ENCODE measurements at places on chromosomes 12 and 14.

DNA sequence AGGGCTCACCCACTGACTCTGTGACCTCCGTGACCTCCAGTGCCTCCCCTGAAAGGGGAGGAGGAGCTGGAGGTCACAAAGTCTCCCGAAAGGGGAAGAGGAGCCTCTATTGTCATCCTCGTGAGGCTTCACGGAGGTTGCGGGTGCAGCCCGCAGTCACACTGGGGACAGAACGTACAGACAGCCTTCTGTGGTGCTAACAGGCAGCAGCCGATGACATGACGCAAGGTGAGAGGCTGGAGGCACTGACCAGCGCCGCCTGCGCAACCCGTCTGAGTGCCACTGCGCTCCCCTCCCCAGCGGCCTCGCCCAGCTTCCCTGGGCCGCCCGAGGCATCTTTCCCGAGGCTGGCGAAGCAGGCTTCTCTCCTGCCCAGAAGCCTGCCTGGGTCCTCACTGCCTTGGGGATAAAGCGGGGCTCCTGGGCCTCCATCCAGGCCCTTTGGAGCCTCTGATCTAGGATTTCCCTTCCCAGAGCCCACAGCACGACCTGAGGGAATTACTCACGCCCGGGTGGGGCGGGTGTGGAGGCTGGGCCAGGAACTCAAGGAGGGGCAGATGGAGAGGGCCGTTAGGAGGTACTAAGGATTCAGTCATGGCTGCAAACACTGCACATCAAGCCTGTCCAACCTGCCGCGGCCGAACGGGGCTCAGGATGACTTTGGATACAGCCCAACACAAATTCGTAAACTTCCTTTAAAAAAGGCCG lies 12.3 kb upstream of the LBHD2 start:
- DNase-seq: no peak

GRCh38 chr12:39070775-39071174 lies 165.4 kb upstream of the CPNE8 start:
- no peak for DNase-seq

- DNase-seq: no peak
Observed at GRCh38 chr14:105701456-105702274, 175.3 kb downstream of the TMEM121 start.

- DNase-seq: no peak
Observed at GRCh38 chr14:75051556-75051899, 261 bp upstream of the MLH3 start.

- no peak for DNase-seq
Observed at GRCh38 chr12:42236017-42236416, 2.0 kb downstream of the YAF2 start.

- DNase-seq: no peak
Observed at GRCh38 chr12:90037740-90038139, 329.1 kb upstream of the ATP2B1 start.

DNA sequence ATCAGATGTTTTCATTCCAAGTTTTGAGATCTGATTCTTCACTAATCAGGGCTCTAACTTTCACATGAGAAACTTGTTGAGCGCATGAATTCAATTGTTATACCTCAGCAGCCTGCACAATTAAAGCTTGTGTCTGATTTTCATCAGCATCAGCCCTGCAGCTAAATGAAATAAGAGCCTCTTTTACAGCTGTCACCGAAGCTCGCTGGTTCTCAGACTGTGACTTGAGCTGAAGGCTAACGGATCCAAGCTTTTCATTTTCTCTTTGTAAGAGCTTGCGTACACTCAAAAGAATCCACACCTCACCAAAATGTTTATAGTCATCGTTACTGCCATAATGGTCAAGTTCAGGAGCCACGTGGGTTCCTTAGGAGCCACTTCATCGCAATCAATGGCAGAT lies 65.5 kb upstream of the BEGAIN start:
- DNase-seq: no peak

GRCh38 chr14:21526672-21527317 lies 649 bp upstream of the SALL2 start:
- DNase-seq: no peak

DNA sequence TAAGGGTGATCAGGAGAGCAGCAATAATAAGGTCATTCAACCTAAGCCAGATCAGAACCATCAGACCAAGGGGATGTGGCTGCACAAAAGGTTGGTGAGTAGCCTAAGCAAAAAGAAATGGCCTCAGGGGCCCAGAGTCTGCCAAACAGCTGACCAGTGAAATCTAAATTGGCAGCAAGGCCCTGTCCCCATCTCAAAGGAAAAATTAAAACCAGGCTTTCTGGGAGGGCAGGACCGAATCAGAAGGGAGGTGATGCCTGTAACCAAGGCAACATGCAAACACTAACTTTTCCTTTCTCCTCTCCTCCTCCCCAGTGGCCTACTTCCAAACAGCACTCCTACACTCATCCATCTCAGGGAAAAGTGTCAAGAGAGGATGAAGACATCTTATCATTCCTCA lies 256.4 kb downstream of the NUAK1 start:
- no peak for DNase-seq

- no peak for DNase-seq
Observed at GRCh38 chr14:70643967-70644366, 2.3 kb downstream of the TTC9 start.

DNA sequence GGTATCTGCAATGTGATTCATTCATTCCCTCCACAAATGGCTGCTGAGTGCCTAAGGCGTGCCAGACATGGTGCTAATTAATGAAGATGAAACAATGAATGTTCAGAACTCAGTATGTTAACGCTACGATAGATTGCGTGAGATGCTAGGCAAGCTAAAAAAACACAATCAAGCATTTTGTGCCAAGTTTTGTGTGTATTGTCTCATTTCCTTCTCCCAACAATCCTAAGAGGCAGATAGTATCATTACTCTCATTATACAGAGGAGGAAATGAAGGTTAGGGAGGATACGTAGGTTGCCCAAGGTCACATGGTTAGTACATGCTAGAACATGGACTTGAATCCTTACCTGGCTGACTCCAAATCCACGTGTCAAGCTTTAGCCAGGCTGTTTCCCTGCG lies 264.4 kb downstream of the EFCAB11 start:
- no peak for DNase-seq

DNA sequence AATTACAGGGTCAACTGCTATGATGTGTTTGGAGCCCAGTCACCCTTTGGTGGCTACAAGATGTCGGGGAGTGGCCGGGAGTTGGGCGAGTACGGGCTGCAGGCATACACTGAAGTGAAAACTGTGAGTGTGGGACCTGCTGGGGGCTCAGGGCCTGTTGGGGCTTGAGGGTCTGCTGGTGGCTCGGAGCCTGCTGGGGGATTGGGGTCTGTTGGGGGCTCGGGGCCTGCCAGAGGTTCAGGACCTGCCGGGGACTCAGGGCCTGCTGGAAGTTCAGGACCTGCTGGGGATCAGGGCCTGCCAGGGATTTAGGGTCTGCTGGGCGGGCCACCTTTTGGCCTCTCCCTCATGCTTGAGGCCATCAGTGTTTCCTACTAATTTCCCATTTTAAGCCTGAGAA lies 37.1 kb downstream of the ALDH2 start:
- no peak for DNase-seq

DNA sequence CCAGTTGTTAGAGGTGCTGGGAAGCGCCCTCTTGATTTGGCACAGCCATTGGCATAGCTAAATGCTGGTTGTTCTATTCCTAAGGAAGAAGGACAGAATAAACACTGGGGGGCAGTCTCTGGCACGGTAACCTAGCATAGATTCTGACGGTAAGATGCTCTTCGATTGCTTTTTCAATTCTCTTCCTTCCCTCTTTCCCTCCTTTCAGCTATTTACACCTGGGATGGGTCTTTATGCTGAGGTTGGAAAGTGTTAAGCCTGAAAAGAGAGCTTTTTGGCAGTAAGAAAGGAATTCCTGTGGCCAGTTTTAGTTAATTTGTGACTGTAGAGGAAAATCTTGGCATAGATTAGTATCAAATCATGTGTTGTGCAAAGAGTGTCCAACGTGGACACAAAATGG lies 162.8 kb downstream of the SNAPC1 start:
- peak; percentile 9 for DNase-seq

DNA sequence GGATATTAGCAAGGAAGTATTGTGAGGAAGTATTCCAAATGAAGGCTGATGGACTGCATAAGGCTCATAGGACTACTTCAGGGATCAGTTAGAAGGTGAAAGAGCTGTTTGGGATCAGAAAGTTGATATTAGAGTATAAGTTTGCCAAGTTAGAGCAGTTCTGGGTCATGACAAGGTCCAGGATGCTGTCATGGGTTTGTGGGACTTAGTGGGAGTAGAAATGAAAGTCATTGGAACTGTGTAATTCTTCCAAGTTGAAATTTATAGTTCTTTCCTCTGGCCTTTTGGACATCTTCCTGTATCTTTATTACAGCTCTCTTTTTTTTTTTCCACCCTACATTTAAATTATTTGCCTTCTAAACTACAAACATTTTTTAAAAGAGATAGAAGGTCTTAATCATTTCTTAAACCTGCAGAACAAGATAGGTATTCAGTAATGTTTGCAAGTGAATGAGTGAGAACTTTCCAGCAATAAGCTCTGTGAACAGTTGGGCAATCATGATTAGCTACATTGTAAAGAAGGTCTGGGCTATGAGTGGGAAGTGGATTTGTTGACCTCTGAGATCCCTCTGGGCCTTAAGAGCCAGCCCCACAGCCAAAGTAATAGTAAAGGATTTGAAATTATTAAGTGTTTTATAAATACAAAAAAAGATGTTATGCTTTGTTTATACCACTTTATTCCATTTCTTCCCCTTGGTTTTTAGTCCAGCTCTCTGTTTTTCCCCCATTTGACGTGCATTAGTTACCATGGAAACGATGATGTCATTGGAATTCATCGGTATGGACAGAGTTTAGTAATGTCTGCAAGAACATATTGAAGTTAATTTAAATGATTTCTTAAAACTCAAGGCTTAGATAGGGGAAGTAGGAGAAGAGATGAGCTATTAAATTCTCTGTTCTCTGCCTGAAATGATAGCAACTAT lies 247.9 kb upstream of the ARHGAP5 start:
- DNase-seq: no peak

DNA sequence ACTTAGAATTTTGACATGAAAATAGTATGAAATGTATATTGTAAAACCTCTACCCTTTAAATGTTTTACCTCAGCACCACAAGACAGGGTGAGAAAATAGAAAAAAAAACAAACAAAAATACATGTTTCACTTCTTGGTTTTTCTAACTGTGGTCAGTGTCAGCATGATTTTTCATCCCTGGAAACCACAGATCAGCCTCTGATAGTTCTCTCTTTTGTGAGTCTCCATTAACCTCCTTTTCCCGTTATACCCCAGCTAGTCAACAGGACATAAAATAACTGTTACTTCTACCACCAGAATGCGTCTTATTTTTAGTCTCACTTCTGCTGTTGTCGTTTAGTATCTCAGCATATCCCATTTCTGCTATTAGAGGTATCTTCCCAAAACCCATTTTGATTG lies 48.3 kb upstream of the KCNMB4 start:
- no peak for DNase-seq

DNA sequence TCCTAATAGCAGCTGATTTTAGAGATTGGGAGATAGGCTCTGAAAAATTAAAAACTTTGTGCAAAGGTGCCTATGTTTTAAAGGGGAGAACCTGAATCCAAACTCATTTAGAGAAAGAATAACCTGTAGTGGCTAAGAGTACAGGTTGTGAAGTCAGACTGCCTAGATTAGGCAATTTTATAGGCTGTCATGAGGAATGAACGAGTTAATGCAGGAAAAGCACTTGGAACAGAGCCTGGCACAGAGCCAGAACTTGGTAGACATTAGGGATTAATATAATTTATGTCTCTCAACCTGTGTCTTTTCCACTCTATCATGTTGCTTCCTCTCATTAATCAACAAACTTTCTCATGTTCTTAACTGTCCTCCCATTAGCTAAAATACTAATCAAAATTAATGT lies 98.1 kb downstream of the WIF1 start:
- no peak for DNase-seq

DNA sequence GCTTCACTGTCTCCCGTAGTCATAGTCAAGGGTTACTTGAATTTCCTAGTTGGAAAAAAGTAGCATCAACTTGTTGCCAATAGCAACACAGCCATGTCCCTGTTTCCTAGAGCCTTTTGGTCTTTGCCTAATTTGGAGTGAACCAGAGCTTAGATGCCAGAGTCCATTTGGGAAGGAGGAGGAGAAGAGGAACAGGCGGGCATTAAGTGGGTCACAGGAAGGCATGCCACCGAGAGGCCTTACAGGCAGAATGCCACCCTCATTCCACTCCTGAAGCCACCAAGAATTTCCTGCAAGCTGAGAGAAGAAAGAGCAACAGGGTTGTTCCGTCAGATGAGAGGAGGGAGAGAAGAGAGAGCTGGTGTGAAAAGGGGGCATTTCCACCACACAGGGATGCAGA lies 339.5 kb downstream of the DPF3 start:
- no peak for DNase-seq

DNA sequence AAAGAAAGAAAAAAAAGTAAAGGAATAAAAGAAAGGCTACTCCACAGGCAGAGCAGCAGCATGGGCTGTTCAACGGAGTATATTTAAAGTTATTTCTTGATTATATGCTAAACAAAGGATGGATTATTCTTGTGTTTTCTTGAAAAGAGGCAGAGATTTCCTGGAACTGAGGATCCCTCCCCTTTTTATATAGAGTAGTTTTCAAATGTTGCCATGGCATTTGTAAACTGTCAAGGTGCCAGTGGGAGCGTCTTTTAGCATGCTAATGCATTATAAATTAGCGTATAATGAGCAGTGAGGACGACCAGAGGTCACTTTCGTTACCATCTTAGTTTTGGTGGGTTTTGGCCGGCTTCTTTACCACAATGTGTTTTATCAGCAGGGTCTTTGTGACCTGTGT lies 383.0 kb downstream of the PCNX1 start:
- no peak for DNase-seq

- no peak for DNase-seq
Observed at GRCh38 chr14:104557086-104557485, 22.5 kb upstream of the C14orf180 start.

Measured in stimulated activated CD4-positive, alpha-beta T cell treated with anti-CD3 and anti-CD28 coated beads, Interleukin-4, amount 100 ng/mL, for 24 hours (primary cell).